ENCODE measurements at places on chromosomes 2 and 18.

- DNase-seq: no peak
These were observed 12.9 kb downstream of the ZNF397 start for GRCh38 chr18:35253655-35254287.

DNA sequence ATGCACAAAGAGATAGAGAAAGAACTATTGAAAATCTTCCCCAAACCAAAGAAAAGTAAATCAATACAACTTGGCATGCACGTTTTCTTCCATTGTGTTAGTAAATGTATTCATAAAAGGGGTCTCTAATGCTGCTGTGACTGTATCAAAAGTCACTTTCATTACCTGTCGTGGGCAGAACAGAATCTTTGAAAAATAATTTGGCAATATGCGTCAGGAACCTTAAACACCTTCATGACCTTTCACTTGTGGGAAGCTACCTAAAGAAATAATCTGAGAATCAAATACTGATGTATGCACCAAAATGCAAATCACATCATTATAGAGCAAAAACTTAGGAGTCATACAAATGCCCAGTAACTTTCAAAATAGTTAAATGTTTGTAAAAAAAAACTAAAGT lies 105.3 kb downstream of the ARL4C start:
- DNase-seq: no peak

- no peak for DNase-seq
These were observed 92.3 kb downstream of the BIN1 start for GRCh38 chr2:127014630-127015029.

DNA sequence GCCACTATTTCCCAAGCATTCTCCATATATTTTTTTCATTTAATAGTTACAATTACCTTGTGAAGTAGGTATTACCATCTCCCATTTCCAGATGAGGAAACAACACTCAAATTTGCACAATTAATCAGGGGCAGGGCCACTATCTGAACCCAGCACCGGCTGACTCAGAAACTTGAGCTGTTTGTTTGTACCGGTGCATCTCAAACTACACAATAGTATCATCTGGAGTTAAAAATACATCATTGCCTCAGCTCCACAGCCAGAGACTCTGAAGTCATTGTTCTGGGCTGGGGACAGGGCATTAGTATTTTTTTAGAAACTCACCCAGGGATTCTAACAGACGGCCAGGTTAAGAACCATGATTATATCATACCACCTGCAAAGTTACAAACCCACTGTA lies 55.9 kb downstream of the CDCA7 start:
- DNase-seq: no peak
